Fibroblast of the aortic adventitia (primary cell): ENCODE measurements at places on chromosomes 13 and 19. TPM values are rescaled to one million over a fixed set of nuclear protein-coding genes. Genes with fewer than 3 reads are reported as not detected.

RXFP2 gene
- not detected in 2 replicates for total RNA-seq

- DNase-seq = no peak
Observed at GRCh38 chr13:88648598-88649373, 977.6 kb downstream of the SLITRK5 start.

- DNase-seq = no peak
Observed at GRCh38 chr19:50432221-50433028, at the start of gene MYBPC2. TSS of gene MYBPC2 (plus strand) at chr19:50432892. CDS start at chr19:50432954, 62 bp downstream.

FREM2 gene
- not detected in 2 replicates for total RNA-seq

FGF9 gene
- 0.18 and 2.5 TPM in 2 replicates for total RNA-seq

DNA sequence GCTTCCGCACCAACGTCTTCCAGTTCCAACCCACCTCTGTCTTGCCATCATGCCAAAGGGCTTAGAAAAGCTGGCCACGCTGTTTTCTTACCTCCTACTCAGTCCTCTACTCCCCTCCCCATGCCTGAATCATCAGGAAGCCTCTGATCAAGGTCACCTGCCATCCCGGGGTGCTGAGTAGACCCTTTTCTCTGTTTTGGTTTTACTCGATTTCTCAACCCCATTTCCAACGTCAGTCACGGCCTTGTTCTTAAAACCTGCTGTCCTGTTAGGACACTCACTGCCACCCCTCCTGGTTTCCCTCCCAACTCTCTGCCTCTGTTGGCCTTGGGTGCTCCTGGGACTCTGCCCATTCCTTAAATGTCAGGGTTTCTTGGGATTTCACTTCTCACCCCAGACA, 350.1 kb downstream of the FOXO1 start:
- DNase-seq = no peak

ZNF665 gene
- total RNA-seq = 2.4 and 2.9 TPM in 2 replicates

DNA sequence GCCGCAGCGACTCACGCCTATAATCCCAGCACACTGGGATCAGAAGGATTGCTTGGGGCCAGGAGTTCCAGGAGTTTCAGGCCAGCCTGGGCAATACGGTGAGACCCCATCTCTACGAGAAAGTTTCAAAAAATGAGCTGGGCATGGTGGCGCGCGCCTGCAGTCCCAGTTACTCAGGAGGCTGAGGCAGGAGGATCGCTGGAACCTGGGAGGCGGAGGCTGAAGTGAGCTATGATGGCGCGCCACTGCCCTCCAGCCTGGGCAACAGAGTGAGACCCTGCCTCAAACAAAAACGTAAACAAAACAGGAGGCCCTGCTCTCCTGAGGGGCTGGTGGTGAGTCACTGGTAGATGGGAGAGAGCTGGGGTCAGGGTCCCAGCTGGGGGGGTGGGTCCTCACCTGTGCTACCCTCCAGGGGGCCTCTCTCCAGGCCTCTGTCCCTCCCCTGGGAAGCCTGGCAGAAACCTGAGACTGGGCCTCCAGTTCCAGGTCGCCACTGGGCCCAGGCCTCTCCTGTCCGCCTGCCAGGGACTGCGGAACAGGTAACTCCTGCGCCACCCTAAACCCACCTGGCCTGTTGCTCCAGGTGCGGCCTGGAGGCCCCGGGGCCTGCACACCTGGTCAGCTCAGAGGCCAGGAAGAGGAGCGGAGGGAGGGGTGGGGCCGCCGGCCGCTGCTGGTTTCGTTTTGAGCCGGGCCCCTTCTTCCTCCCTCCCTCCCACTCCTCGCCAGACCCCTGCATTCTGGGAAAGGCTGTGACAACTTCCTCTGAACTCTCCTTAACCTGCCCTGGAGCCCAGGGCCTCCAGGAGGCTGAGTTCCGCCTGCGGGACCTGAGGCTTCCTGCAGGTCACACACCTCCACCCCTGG, 17.2 kb upstream of the ZBTB7A start:
- no peak for DNase-seq

- DNase-seq = no peak
Observed at GRCh38 chr19:38143847-38144246, 80.2 kb downstream of the DPF1 start.

DNA sequence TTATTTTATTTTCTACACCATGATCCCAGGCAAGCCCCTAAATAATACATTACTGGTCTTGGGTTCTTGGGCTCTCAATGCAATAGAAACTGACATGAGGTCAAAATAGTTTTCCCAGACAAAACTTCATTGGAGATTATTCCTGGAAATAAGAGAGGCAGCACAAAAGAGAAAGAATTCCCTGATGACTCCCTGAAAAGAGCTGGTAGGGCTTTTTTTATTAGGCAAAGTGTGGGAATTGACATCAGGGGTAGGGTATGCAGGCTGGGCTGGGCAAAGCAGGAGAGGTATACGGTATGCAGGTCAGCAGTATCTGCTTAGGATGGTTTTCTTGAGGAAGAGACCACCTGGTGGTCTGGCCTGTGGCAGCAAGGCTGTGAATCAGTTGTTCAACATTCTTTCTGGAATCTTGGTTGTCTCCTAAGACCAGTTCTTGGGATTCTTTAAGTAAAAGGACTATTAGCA, 9.3 kb upstream of the IGFL3 start:
- no peak for DNase-seq

DNA sequence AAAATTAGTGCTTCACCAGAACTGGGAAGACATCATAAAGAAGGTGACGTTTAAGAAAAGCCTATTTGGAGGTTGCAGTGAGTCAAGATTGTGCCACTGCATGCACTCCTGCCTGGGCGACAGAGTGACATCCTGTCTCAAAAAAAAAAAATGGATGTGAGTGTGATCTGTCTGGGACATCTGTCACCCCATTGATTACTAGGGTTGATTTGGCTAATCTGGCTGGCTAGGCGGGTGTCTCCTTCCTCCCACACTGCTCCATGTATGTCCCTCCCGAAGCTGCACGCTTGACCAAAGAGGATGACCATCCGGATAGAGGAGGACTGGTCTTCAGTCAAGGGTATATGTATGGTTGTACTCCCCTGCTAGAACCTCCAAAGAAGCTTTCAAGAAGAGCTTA, 2.6 kb downstream of the GTF2F2 start:
- no peak for DNase-seq

DNA sequence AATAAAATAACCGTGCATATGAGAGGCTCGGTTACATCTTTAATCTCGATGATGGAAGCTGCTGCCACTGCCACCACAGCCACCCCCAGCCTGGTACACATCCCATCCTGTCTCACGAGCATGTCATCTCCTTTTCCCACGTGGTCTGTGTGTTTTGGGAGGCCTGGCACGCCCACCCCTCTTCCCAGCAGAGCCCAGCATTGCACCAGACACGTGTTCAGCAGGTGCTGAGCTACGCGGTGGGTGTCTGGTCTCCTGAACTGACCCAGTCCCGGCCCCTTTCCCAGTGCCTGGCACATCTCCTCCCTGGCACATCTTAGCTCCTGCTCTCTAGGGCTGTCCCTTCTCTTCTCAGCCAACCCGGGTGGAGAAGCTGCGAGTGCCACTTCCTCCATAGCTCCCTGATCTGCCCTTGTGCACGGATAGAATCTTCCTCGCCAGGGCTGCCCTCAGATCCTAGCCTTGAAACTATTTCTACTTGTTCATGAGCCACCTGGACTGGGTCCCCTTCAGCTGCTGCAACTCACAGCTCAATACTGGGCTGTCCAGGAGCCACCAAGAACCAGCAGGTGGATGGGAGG, 36.8 kb upstream of the ZNF536 start:
- no peak for DNase-seq

DNA sequence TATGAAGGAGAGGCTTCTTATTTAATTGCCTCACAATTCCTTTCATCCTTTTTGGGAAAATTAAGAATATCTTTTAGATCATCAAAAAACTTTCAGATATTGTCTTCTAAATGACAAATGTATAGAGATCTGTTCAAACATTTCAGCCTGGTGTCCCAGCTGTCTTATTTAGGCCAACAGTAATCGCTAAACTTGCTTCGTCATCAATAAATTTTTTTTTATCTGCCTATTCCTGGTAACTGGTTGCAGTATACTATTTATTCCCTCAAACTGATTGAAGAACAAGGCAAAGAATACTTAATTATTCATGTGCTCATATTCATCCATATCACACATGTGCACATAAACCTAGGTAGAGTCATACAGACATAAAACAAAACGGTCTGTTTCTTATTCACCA, 5.3 kb upstream of the MYO16 start:
- DNase-seq = no peak
